ENCODE measurements at places on chromosomes 5 and 9.

GRCh38 chr9:72899734-72900477 lies 52.9 kb downstream of the ALDH1A1 start:
- DNase-seq, result no peak

GRCh38 chr9:69093471-69094103 lies 58.0 kb downstream of the FXN start:
- no peak for DNase-seq

GRCh38 chr9:103702572-103702971 lies 391.5 kb upstream of the SMC2 start:
- DNase-seq, result no peak

GRCh38 chr5:133440467-133441115 lies 171.8 kb downstream of the FSTL4 start:
- DNase-seq, result no peak

GRCh38 chr5:96037128-96037527 lies 75.5 kb upstream of the ELL2 start:
- no peak for DNase-seq

- no peak for DNase-seq
Measured at GRCh38 chr5:95857185-95857945, 34.8 kb upstream of the GLRX start.

DNA sequence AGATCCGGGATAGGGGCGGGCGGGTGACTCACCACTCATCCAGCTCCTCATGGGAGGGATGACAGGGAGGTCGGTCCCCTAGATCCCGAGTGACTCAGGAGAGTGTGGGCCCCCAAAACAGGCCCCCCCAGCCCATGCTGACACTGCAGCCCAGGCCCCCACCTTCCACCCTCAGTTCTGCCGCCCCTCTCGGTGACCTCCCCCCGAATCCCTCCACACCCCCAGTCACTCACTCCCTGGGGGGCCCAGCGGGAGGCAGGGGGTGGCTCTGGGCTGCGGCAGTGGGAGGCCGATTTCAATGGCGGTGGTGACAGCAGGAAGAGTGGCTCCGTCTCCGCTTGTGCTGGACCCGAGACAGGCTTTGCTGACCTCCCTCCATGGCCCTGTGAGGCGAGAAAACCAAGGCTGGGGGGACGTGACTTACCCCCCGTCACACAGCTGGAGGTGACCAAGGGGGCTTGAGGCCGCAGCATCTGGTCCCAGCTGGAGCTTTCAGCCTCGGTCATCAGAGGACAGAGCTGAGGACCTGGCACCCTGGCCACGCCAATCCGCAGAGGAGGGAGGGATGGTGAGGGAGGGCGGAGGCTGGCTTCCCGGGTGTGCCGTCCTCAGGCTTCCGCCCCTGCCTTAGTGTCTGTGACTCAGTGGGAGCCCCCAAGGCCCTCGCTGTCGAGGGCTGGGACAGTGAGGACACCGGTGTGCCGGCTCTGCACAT lies 9.0 kb downstream of the GPSM1 start:
- no peak for DNase-seq

DNA sequence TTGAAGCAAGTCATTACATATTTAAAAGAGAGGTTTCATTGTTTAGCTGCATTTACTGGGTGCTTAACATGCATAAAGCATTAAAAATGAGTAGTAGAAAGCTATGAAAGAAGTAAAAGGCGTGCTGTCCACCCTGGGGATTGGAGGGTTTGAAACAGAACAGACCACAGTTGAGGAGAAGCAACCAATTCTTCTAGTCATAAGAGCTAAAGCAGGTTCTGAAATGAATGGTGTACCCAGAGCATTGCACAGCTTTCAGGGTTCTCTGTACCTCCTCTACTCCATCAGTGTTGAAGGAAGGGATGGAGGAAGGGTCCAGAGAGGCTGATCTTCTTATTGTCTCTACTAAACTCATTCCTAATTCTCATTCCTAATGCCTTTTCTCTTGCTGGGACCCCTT lies 68.9 kb downstream of the SH3RF2 start:
- DNase-seq, result no peak

DNA sequence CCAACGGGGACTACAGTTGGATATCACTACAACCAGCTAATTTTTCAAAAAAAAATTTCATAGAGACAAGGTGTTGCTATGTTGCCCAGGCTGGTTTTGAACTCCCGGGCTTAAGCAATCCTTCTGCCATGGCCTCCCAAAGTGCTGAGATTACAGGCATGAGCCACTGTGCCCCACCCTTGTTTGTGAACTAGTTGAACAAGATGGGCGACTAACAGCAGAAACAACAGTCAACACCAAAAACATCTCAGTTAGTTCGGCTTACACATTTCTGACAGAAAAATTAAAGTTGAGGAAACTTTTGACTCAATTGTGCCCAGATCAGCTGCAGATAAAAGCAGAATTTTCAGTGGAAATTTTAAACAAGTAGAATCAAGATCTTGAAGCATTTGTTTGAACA lies 470.1 kb downstream of the TLE4 start:
- DNase-seq, result no peak

GRCh38 chr5:72505539-72506157 lies 1.6 kb downstream of the ZNF366 start:
- DNase-seq, result no peak

DNA sequence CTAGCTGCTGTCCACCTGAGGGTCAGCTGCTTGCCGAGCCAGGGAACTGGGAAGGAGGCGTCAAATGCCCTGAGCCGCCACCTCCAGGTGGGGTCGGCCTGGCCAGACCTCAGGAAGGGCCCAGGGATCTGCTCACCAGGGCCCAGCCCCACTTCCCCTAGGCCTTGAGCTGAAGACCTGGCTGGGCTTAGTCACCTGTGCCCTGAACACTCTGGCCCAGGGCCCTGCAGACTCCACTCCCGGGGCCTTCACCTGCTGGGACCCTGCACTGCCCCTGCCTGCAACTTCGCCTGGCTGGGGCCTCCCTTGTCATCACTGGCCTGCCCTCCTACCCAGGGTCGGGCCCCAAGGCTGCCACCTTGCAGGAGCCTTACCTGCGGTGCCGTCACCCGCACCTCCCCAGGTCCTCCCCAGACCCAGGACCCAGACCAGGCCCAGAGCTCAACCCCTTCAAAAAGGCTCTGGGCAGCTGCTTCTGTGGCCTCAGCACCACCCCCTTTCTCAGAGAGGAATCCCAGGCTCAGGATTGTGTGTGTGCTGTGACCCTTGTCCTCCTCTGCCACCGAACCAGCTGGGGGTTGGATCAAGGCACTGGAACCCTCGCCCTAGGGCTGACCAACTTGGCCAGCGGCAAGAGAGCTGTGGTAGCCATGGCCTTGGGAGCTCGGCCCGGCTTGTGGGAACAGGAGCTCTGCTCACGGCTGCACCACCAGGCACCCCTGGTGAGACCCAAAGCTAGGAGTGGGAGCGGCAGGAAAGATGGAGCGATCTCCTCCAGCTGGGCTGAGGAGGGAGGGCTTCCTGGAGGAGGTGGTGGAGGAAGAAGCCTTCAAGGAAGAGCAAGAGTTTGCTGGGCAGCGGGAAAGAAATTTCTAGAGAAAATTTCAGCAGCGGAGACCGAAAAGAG lies 1.2 kb upstream of the NELFB start:
- no peak for DNase-seq

- no peak for DNase-seq
Measured at GRCh38 chr5:176653401-176654385, 6.4 kb downstream of the TSPAN17 start.

- no peak for DNase-seq
Measured at GRCh38 chr9:71733176-71733575, 35.1 kb downstream of the CEMIP2 start.

GRCh38 chr9:81777482-81777881 lies 88.1 kb upstream of the TLE1 start:
- no peak for DNase-seq

- DNase-seq, result no peak
Measured at GRCh38 chr9:132806306-132806705, 71.8 kb downstream of the AK8 start.

DNA sequence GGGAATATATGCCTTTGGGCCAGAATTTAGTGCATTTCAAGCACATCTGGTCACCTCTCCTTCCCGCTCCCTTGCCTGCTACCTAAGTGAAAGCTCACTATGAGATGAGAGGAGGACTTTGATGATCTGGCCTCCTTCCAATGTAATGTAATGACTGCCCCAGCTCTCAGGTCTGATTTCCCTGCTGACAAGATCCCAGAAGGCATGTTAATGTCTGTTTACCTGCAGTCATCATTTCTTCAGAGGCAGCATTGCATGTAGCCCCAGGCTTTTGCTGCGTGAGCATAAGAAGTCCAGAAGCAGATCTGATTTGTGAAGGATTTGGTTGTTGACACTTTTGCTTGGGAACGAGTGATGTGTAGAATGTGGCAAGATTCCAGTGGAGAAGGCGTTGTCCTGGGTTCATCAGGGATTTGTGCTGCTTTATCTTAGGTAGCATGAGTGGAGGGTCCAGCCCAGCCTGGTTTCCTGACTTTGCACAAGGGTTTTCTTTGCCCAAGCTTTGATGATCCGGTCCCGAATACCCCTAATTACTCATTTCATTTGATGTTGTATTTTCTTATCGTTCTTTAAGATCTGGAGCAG lies 192.7 kb downstream of the GOLPH3 start:
- no peak for DNase-seq

DNA sequence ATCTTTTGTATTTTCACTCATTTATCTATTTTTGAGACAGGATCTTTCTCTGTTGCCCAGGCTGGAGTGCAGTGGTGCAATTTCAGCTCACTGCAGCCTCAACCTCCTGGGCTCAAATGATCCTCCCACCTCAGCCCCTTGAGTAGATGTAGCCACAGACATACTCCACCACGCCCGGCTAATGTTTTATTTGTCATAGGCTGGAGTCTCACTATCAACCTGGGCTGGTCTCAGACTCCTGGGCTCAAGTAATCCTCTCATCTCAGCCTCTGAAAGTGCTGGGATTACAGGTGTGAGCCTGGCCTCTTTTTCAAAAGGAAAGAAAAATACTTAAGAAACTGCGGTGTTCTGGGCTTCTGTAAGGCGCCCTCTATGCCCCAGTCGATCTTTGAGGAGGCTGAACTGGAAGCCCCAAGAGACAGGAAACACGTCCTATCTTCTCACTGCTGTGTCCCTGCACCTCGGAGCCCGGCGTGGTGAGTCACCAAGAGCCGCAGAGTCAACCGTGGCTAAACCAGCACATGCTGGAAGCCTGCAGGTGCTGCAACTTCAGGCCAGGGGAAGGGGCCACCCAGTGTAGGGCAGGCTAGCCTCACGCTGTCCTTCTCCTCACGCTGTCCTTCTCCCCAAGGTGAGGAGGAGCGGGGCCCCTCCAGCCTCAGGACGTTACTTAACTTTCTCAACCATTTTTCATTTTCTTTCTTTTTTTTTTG lies 15.2 kb upstream of the LHX3 start:
- no peak for DNase-seq

DNA sequence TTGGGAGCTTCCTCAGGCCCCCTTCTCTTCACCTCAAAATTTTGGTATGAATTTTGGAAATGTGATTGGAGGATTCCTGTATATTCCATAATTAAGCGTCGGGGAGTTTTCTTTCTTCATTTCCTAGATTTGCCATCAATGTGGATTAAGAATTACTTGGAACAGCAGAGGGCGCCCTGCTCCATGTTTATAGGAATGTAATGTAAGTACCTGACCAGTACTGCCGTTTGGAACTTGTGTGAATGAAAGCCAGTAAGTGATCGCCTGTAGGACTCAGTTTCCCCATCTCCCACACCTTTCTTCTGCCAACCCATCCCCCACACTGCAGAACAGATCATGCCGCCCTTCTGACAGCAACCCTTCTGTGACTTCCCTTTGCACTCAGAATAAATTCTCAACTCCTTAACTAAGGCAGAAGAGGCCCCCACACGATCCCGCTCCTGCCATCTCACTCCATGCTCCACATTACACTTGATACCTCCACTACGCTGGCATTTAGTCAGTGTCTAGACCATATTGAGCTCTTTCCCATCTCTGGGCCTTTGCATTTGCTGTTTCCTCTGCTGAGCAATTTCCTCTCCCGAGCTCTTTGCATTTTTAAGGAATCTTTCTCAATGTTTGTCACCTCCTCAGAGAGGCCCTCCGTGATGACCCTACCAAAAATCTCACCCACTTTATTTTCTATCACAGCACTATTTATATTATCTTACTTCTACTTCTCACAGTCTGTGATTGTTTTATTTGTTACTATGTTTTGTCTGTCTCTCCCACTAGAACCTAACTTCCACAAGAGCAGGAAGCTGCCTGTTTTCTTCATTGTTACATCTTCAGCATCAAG lies 79.5 kb upstream of the HTR4 start:
- peak; percentile 71 for DNase-seq

DNA sequence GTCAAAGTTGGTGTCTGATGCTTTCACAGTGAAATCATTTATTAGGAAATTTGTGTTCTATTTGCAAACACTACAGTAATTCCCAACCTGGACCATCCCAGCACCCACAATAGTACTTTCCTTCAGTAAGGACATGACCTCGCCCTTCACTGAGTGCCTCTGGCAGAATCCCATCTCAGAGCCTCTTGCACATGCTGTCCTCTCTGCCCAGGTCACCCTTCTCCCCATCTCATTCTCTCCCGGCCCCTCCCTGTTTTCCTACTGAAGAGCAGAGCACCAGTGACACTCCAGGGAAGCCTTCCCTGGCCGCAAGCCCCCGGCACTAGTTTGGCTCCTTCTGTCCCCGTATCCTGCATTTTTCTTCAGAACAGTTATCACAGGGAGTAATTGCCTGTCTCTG lies 220.4 kb downstream of the MAPKAP1 start:
- no peak for DNase-seq

DNA sequence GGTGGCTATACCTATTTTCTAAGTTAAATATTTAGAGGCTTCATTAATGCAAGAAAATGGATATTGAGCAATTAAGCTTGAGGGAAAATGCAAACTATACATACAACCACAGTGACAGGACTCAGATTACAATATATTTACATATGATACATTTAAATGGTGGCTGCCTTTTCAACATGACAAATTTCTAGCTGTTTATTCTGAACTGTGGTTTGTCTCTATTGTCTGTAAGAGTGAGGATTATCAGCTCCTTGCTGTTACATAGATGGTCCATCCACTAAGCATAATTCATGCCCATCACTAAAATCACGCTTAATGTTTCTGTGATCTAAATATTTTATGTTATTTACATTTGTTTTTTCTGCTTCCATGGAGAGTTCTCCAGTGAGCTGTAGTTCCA lies 81.1 kb upstream of the SGCD start:
- no peak for DNase-seq

DNA sequence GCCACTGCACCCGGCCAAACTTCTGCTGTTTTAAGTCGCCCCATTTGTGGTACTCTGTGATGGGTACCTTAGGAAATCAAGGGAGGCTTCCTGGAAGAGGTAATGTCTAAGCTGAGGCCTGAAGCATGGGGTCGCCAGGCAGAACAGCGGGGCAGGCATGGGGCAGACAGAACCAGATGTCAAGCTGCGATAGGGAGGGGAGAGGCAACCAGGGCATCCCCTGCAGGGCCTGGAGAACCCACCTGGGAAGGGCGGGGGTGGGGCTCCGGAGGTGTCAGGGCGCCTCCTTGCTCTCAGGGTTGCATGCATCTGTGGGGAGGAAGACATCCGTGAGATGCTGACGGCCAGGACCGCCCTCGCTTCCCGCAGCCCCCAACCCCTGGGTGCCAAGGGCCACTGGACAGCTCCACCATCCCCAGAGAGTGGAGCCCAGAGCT lies 2.8 kb downstream of the LCN15 start:
- peak; percentile 29 for DNase-seq

- peak; percentile 85 for DNase-seq
Measured at GRCh38 chr5:5270958-5271785, 131.0 kb downstream of the ADAMTS16 start.

- no peak for DNase-seq
Measured at GRCh38 chr9:36462245-36462644, 62.2 kb upstream of the RNF38 start.

- no peak for DNase-seq
Measured at GRCh38 chr9:17437813-17438212, 141.1 kb upstream of the SH3GL2 start.

GRCh38 chr9:37978481-37978864 lies 74.5 kb upstream of the SLC25A51 start:
- no peak for DNase-seq

- DNase-seq, result no peak
Measured at GRCh38 chr5:61301341-61302199, 30.5 kb upstream of the ZSWIM6 start.
